ENCODE measurements at places on chromosomes 16 and 17.

DNA sequence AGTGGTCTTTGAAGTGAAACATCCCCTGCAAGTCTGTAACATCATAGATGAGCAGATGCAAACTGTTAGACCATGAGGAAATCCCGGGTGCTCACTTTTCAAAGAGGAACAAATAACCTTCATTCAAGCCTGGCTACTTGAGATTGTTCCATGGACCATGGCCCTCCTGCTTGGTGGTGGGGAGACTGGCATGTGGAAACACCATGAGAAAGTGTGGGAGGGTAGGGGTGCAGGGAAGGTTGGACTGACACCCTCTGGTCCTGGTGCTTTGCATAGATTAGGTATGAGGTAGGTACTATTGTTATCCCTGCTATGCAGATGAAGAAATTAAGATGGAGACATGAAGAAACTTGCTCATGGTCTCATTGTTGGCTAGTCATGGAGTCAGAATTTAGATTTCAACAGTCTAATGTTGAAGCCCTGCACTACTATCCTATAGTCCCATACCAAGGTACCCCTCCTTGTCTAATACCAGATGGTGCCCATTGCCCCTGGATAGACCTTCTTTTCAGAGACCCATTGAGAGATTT lies 59.0 kb downstream of the SPACA3 start:
- no peak for DNase-seq

GRCh38 chr17:39954876-39955275 lies 7.9 kb upstream of the GSDMA start:
- DNase-seq = no peak

GRCh38 chr16:89190150-89190958 lies 10.0 kb downstream of the SLC22A31 start:
- no peak for DNase-seq

DNA sequence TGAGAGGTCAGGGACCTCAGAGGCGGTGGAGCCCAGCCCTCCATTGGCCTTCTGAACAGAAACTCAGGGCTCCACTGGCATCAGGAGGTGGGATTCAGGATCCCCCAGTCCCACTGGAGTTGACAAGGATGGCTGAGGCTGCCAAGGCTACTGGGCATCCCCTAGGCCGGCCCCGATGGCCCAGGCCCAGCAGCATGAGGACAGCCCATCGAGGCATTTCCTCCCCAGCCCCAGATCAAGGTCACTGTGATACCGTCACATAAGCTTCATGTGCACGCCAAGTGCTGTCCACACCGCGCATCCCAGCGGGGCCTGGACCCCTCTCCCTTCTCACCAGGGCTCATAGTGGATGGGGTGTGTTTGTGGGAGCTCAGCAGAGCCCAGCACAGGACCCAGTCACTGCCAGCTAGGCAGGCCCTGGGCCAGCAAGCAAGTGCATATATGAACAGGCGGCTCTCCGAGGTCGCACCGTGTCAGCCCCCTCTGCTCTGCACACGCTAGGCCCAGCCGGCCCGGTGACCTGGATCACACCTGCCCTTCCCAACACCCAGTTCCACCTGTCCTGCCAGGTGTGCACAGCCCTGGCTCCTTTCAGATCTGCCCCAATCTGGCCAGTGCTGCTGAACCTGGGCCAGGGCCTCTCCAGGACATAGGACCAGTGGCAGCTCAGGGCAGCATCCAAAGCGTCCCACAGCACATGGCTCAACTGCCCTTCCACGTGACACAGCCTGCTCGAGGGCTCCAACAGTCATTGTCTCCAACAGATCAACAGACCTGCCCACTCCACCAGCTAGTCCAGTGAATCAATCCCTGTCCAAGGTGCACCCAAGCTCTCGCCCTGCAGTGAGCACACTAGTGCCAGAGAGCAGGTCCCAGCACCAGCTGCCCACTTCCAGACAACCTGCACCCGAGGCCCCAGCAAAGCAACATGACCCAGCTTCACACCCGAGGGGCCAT lies 32.8 kb upstream of the RASD1 start:
- DNase-seq = no peak

GRCh38 chr16:53465606-53466280 lies 31.5 kb downstream of the RBL2 start:
- DNase-seq = no peak

DNA sequence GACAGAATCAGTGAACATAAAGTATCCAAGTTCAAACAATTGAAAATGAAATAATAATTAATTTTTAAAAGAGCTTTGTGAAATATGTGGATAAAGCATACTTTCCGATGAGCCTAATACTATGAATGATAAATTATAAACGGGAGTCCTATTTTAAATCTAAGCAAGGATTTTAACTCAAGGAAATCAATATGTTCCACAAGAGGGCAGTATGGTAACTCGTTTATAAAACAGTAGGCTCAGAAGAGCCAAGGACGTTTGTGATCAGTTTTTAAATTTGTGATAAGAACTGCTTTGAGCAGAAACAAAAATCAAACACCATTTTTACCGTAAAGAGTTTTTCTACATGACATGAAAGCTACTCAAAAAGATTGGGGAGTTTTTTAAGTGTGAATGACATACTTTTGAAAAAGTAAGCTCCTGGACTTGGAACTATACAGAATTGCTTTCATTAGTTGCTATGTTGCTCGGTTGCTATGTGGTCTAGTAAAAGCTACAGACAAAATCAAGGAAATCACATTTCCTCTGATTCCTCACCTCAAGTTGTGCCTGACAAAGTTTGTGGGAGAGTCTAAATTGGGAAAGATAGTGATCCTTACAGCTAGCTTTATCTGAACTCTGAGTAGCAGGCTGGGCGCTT lies 11.8 kb upstream of the TEKT1 start:
- no peak for DNase-seq

- peak; percentile 26 for DNase-seq
These were observed 190.3 kb downstream of the CPPED1 start for GRCh38 chr16:12613131-12613991.

DNA sequence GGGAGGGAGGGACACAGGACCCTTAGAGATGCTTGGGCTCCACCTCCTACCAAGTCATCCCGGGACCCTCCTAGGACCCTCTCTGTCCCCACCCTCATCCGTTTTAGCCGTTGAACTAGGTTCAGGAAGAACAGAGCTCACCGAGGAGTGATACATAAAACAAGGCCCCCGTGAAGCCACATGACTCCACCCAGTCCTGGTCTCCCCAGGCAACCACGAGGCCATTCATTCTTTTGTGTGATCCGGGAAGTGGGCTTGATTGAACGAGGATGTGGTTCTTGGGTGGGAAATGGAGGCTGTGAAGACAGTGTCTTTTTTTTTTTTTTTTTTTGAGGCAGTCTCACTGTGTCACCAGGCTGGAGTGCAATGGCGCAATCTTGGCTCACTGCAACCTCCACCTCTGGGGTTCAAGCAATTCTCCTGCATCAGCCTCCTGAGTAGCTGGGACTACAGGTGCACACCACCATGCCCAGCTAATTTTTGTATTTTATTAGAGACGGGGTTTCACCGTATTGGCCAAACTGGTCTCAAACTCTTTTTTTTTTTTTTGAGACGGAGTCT lies 14.8 kb downstream of the TRARG1 start:
- peak; percentile 58 for DNase-seq

GRCh38 chr16:11824362-11824761 lies 27.0 kb downstream of the RSL1D1 start:
- DNase-seq = no peak

DNA sequence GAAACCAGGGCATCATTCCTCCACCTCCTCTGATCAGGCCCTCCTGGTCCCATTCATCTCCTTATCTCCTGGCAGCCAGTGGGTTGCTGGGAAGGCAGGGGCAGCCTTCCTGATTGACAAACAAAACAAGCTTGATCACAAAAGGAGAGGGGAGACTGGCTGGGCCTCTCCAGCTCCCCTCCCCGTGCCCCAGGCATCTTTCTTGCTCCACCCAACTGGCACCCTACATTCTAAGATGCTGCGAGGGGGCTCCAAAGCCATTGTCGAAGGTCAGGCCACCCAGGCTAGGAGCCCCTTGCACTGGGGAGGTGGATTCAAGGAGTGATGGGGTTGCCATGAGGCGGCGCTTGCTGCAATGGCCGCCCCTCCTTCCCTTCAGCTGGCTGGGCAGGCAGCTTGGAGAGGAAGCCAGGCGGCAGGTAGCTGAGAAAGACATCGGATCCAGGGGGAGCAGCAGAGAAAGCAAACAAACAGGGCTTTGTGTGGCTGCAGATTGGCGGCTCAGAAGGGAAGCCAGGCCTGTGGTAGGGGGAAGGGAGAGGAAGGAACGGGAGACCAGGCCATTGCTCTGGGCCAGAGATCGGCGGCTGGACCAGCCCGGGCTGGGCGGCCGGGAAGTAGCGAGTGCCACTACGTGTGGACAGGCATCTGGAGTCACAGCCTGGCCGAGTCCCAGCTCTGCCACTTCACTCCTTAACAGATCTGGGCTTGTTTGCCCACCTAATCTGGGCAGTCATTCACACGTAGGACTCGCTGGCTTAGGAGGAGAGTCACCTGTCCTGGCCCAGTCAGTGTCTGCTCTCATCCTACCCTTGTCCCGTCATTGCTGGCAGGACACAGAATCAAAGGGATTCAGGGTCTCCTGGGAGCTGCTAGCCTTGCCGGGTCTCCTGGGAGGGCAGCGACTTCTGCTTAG lies 12.3 kb downstream of the RAI1 start:
- DNase-seq = no peak

DNA sequence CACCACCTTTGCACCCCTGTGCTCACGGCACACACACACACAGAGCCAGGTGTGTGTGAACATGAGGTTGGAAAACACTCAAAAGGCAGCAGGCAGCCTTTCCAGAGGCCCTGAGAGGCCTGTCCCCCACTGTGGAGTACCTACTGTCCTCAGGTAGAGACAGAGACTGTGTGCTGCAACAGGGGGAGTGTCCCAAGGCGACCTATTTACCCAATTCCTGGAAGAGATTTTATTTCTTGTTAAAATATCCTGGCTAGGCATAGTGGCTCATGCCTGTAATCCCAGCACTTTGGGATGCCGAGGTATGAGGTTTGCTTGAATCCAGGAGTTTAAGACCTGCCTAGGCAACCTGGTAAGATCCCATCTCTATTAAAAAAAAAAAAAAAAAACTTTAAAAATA lies 108.5 kb downstream of the COPRS start:
- no peak for DNase-seq

DNA sequence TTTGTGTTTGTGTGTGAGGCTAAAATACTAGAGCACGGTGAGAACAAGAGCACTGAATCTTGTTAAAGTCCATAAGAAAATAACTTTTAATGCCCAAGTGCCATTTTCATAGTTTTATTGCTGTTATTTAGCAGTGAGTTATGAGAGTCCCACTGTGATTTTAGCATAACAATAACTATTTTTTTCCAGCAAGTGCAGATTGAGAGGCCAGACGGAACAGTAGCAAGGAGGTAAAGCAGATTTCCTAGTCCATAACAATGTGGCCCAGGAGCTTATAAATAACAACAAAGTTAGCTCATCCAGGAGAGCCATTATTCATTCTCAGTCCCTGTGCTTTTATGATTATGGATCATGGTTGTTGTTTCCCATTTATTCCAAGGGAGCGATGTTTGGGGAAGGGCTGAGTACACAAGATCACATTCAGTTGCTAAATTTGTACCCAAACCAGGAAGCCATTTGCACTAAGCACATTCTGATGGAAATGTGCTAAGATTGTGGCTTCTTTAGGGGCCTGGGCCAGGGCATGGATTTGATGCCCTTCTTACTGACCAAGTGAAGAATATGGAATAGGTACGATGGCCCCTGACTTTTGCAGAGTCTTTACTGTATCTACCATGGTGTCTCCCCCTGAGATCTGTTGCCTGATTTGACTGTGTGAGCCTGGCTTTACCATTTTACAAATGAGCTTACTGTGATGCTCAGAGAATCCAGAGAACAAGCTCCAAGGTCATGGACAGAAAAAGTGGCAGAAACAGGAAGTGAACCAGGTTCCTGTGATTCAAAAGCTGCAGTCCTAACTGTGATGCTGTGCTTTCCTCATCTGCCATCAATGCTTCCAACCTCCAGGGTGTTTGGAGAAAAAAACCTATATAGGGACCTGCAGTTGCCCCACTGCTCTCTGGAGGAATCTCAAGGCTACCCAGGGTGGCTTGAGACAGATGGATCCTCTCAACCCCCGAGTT lies 204.7 kb upstream of the HSBP1 start:
- no peak for DNase-seq

- DNase-seq = peak; percentile 46
These were observed at the start of gene SKAP1 for GRCh38 chr17:48429638-48430586. Gene SKAP1 (minus strand): TSS chr17:48430214.

DNA sequence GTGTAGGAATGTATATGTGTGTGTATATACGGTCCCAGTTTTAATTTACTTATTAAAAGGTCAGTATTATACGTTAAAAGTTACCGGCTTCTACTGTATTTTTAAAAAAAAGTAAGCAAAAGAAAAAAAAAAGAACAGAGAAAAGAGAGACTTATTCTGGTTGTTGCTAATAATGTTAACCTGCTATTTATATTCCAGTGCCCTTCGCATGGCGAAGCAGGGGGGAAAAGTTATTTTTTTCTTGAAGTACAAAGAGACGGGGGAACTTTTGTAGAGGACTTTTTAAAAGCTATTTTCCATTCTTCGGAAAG lies 1.6 kb downstream of the NOG start:
- DNase-seq = no peak

DNA sequence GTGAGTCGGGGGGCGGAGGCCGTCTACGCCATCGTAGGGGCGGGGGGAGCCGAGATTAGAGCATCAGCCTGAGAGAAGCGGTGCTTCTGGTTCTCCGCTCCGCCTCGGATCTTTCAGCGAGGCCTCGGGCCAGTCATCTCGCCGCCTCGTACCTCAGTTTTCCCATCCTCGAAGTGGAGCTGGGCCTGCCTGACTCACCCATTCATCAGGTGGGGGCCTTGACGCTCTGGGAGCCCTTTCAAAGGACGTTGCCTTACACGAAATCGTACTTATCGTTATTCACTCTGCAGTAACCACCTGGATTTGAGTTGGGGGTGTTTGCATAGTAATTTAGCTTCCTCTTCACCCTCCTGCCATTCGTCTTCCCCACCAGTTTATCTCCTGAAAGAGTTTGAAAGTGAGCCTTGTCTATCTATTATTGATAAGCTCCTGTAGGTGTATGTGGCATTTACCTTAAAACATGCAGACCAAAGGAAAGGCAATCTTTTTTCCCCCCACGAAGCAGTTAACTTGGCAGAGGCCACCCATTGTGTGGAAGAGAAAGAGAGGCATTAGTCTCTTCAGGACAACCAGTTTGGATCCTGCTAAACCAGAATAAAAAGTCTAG lies 674 bp downstream of the TAF15 start:
- no peak for DNase-seq

- DNase-seq = no peak
These were observed 44.9 kb upstream of the CNEP1R1 start for GRCh38 chr16:49980166-49980565.

GRCh38 chr16:17347624-17348023 lies 123.1 kb downstream of the XYLT1 start:
- no peak for DNase-seq

DNA sequence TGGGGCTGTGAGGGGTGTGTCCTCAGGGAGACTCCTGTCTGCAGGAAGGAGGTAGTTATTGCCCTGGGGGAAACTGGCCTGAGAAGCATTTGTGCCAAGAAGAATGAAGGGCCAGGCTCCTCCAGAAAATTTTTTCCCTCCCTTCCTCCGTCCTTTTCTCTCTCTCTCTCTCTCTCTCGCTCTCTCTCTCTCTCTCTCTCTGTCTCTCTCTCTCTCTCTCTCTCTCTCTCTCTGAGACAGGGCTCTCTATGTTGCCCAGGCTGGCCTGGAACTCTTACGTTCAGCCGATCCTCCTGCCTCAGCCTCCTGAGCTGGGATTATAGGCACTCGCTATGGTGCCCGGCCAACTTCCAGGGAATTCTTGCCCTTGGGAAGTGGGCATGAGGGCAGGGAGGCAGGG lies 11.5 kb downstream of the CD300E start:
- no peak for DNase-seq

- no peak for DNase-seq
These were observed 178.8 kb downstream of the C16orf78 start for GRCh38 chr16:49552313-49552928.

- no peak for DNase-seq
These were observed 18.2 kb upstream of the RBFOX3 start for GRCh38 chr17:79628861-79629547.

Data from stimulated activated CD8-positive, alpha-beta memory T cell treated with anti-CD3 and anti-CD28 coated beads, Interleukin-4, amount 100 ng/mL, for 24 hours (primary cell).